ENCODE measurements at places on chromosomes 2 and 18. TPM values are rescaled to one million over a fixed set of nuclear protein-coding genes. Genes with fewer than 3 reads are reported as not detected.

IL1R1 gene
- total RNA-seq: 0.52 TPM

VWC2L gene
- not detected for total RNA-seq

UGT1A4 gene
- not detected for total RNA-seq

OXER1 gene
- 1.1 TPM for total RNA-seq

RIT2 gene
- total RNA-seq: not detected

RTKN gene
- 3.9 TPM for total RNA-seq

PIEZO2 gene
- not detected for total RNA-seq

PLCL1 gene
- total RNA-seq: 2.0 TPM

GAD1 gene
- total RNA-seq: 41.4 TPM

DNAJC27 gene
- total RNA-seq: 6.1 TPM

RAX gene
- 0.32 TPM for total RNA-seq

CPO gene
- total RNA-seq: not detected

AGXT gene
- not detected for total RNA-seq

EFHD1 gene
- total RNA-seq: 0.48 TPM

Data from activated T-helper 2 cell treated with anti-CD3 and anti-CD28 coated beads, Interferon-gamma antibody, Interleukin-2, Interleukin-4, amounts not matched to agents 10 μg/mL and 5 μg/mL and 100 μg/mL, durations not matched to agents 14 hours and 24 hours and 36 hours (primary cell).